HFFc6 (cell line): ENCODE measurements at places on chromosomes 4 and X. TPM values are rescaled to one million over a fixed set of nuclear protein-coding genes. Genes with fewer than 3 reads are reported as not detected.

Gene ARHGAP6
- total RNA-seq = 0.55 to 1.0 TPM (median 0.80 TPM) in 3 replicates

Gene FGFBP2
- total RNA-seq = not detected in 3 replicates

DNA sequence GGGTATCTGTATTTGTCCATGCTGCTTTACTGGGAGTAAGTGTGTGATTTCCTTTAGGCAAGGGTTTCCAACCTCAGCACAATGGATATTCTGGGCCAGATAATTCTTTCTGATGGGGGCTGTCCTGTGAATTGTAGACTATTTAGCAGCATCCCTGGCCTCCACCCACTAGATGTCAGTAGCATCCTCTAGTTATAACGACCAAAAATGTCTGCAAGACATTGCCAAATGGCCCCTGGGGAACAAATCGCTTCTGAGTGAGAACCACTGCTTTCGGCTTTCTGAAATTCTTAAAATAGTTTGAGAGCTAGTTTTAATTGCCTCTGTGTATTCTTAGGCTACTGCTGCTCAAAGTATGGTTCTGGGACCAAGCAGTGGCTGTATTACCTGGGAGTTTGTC is 81.2 kb upstream of the GPM6B start:
- no peaks in the 10 kb centered on the region for H3K4me1 ChIP-seq
- H3K4me3 ChIP-seq = no peak overlapping the region
- H3K36me3 ChIP-seq = no peaks in the 10 kb centered on the region
- DNase-seq = peak; percentile 9
- H3K27me3 ChIP-seq = no peaks in the 10 kb centered on the region

DNA sequence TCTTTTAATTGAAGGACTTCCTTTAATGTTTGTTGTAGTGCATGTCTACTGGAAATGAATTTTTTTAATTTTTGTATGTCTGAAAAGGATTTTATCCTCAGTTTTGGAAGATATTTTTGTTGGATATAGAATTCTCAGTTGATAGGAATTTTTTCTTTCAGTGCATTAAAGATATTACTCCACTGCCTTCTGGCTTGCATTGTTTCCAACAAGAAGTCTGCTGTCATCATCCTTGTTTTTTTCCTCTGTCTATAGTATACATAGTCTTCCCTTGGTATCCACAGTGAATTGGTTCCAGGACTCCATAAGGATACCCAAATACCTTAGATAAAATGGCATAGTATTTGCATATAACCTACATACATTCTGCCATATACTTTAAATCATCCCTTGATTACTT is 33.5 kb downstream of the SCD5 start:
- no peaks in the 10 kb centered on the region; the same call in 1 of the 2 replicates for H3K27me3 ChIP-seq
- no peak overlapping the region for H3K27ac ChIP-seq
- peaks cover 20% of the 10 kb centered on the region for H3K36me3 ChIP-seq
- DNase-seq = no peak
- H3K4me3 ChIP-seq = no peak overlapping the region

DNA sequence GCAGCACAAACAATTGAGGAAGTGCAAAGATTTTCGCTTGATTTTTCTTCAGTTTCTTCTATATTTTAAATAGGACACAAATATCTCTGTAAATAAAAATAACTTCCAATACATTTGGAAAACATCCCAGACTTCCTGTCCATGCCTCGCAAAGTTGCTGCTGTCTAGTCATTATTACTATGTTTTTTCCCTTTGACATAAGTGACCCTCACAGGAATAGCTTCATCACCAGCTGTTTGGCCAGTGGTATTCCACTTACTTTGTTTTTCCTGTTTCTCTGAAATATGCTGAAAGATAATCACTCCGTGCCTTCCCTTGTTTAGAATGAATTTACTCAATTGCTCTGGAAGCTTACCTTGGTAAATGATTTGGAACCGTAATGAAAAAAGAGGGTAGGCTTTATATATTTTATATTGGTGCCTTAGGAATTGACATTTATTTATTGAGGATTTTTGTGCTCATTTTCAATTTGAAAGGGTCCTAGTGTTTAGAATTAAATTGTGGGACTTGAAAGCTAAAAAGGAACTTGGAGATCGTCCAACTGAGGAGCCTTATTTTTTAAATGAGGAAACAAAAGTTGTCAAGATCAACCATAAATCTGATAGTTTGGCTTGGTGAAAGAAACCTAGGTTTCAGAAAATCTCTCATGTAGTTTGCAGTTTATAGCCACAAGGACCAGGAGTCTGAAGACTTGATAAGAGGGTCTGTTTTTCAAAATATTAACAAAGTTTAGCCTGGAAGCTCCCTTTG is 65.6 kb downstream of the CDKL5 start:
- no peak overlapping the region for H3K4me3 ChIP-seq
- no peak overlapping the region for H3K27ac ChIP-seq
- H3K36me3 ChIP-seq = no peaks in the 10 kb centered on the region
- H3K27me3 ChIP-seq = no peaks in the 10 kb centered on the region; the same call in 1 of the 2 replicates
- no peaks in the 10 kb centered on the region; the same call in 1 of the 2 replicates for H3K4me1 ChIP-seq

DNA sequence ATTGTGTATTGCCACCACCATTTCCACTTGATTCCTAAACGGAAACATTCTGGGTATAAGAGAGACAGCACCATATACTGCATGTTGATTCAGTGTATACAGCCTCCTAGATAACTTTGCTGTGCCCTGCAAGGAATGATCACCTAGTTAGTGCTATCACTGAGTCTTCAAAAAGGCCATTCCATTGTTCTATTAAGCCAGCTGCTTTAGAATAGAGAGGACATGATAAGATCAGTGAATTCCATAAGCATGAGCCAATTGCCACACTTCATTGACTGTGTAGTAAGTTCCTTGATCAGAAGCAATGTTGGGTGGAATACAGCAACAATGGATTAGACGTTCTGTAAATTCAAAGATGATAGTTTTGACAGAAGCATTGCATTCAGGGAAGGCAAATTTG is 1047.3 kb downstream of the PCDH18 start:
- no peak overlapping the region for H3K4me3 ChIP-seq
- H3K4me1 ChIP-seq = no peaks in the 10 kb centered on the region
- DNase-seq = no peak
- H3K27ac ChIP-seq = no peak overlapping the region
- no peaks in the 10 kb centered on the region for H3K27me3 ChIP-seq
- H3K36me3 ChIP-seq = no peaks in the 10 kb centered on the region

DNA sequence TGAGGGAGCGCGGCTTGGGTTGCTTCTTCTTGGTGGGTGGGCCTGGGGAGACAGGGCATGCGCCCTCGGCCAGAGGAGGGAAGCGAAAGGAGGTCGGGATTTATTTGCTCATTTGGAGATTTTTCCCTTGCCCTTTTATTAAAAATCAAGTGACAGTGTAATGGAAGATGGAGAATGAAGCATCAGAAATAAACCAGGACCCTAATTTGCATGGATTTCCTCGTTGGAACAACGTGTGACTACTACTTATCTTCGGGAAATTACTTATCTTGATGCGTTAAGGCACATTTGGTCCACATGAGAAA is 709 bp upstream of the CLOCK start:
- peaks cover 2% of the 10 kb centered on the region for H3K27me3 ChIP-seq
- H3K36me3 ChIP-seq = peaks cover 15% of the 10 kb centered on the region; the same call in 1 of the 2 replicates
- peaks cover 64% of the 10 kb centered on the region for H3K4me1 ChIP-seq
- peak overlapping the region; percentile 99 for H3K4me3 ChIP-seq

DNA sequence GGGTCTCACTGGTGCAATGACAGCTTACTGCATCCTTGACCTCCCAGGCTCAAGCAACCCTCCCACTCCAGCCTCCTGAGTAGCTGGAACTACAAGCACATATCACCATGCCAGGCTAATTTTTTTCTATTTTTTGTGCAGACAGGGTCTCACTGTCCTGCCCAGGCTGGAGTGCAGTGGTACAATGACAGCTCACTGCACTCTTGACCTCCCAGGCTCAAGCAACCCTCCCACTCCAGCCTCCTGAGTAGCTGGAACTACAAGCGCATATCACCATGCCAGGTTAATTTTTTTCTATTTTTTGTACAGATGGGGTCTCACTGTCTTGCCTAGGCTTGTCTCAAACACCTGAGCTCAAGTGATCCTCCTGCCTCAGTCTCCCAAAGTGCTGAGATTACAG is 74.0 kb downstream of the GASK1B start:
- H3K4me1 ChIP-seq = peaks cover 17% of the 10 kb centered on the region

- H3K4me3 ChIP-seq = no peak overlapping the region
- DNase-seq = no peak
- no peaks in the 10 kb centered on the region for H3K36me3 ChIP-seq
These were observed 156.1 kb downstream of the RAB28 start for GRCh38 chr4:13327991-13328390.
